DMS 273 treated with DMSO at 0.1 percent for 48 hours (cell line): ENCODE measurements at places on chromosomes 4 and X.

GRCh38 chrX:31228909-31229308, 157.1 kb upstream of the FTHL17 start:
- no peak for DNase-seq

- DNase-seq: no peak
These were observed 423.3 kb downstream of the RAPGEF2 start for GRCh38 chr4:159526172-159526571.

GRCh38 chr4:145881576-145881975, 57.0 kb downstream of the ZNF827 start:
- DNase-seq: no peak

DNA sequence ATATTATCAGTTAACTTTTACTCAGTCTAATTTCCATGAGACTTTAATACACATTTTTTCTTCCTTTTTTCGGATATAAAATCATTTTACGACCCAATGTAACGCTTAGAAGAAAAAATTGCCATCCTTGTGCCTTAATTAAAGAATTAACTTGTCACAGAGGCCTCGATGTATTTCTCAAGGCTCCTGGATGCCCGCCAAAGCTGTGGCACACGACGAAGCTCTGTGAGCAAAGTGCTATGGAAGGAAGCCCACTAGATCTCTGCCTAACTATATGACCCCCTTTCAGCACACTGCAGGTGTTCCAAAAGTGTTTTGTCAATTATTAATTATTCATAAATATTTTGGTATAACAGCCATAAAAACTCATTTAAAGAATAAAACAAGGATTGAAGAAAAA, 54.4 kb downstream of the TAPT1 start:
- DNase-seq: no peak

DNA sequence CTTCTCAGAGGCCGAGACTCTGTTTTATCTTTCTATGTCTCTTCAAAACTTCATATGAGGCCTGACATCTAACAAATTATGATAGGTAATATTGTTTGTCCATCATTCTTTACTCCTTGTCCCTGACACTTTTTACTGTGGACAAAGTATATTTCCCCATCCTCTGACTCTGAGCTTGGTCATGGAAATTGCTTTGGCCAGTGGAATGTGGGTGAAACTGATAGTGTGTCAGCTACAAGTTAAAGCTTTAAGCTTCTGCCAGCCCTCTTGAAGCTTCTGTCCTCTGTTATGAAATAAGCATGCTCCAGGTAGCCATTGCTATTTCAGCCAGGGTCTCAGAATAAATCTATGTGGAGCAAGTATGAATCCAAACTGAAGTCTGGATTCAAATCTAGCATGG, 604.6 kb downstream of the BCOR start:
- no peak for DNase-seq

GRCh38 chrX:14718403-14718802, 154.5 kb downstream of the FANCB start:
- no peak for DNase-seq

GRCh38 chr4:3476936-3477749, 14.0 kb downstream of the DOK7 start:
- no peak for DNase-seq

GRCh38 chr4:2078584-2078983, 19.5 kb downstream of the NAT8L start:
- no peak for DNase-seq

DNA sequence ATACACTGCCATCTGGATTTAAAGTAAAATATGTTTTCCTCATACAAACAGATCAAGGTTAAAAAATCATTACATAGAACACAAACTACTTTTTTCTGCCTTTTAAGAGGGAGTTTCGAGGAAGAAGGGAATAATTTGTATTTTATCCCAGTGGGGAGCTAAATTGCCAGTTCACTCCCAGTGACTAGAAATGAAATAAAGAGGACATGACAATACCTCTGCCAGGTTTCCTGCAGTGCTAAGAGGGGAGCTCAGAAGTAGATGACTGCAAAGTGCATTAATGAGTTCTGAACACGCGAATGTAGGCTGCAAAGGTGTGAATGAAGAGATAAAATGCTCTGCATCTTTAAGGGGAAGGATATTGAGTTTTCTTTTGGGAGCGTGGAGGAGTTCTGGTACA, 69.7 kb downstream of the SRPX start:
- no peak for DNase-seq

DNA sequence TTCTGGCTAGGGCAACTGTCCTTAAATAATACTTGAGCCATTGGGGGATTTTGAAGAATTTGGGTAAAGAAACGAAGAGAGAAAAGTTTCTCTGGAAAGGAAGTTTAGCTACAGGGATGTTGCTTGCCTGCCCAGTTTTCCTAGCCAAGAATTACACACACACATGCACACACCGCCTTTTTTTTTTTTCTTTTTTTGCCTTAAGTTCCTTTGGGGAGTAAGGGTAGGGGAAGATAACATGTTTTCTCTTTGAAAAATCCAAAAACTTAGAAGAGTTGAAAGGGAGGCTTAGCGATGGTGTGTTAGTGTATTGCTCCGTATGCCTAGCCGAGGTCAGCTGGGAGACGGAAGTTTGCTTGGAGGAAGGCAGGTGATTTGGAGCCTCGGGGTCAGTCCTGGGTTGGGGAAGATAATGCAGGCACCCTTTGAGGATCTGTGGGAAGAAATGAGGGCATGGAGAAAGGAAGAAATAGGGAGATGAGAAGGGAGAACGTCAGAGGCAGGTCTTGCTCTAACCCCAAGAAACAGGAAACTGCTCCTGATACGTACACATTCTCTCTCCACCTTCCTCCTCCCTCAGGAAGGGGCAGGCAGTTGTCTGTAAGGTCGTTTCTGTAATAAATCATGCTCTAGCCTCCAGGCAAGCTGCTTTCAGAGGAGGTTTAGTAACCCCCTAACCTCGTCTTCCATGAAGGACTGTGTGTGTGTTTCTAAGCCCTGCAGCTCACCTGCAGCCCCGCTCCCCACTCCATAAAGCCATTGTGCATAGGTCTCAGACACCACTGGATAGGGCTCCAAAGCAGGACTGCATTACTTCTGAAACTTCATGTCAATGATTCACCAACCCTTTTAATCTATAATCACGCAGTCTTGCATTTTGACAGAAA, 10.5 kb downstream of the KLF3 start:
- DNase-seq: no peak

- DNase-seq: no peak
These were observed 30.4 kb downstream of the FGFR3 start for GRCh38 chr4:1823545-1823932.

GRCh38 chr4:38590046-38590445, 74.0 kb upstream of the KLF3 start:
- no peak for DNase-seq

DNA sequence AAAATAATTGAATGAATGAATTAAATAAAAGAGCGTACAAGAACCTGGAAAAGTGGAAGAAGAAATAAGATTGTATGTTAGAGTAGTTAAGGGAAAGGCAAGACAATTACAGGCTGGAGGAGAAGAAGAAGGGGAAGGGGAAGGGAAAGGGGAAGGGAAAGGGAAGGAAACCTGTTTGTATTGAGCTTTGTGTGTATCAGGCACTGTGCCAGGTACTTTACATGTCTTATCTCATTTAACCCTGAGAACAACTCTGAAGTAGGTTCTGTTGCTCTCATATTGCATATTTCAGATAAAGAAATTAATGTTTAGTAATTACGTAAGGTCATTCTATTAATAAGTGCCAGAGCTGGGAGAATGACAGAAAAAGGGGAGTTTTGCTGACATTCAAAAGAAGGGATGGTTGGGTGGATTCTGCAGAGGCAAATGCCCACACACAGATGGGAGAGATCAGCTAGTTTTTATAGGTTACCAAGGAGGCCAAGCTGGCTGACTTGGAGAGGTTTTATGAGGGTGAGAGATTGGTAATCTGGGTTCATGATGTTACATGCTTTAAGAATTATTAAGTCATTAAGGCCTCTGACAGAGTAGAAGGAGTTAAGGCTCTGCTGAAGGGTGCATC, 92.3 kb upstream of the LCORL start:
- DNase-seq: no peak

- DNase-seq: no peak
These were observed 115.4 kb upstream of the NDP start for GRCh38 chrX:44088510-44089144.
